ENCODE measurements at places on chromosomes 6 and 20.

DNA sequence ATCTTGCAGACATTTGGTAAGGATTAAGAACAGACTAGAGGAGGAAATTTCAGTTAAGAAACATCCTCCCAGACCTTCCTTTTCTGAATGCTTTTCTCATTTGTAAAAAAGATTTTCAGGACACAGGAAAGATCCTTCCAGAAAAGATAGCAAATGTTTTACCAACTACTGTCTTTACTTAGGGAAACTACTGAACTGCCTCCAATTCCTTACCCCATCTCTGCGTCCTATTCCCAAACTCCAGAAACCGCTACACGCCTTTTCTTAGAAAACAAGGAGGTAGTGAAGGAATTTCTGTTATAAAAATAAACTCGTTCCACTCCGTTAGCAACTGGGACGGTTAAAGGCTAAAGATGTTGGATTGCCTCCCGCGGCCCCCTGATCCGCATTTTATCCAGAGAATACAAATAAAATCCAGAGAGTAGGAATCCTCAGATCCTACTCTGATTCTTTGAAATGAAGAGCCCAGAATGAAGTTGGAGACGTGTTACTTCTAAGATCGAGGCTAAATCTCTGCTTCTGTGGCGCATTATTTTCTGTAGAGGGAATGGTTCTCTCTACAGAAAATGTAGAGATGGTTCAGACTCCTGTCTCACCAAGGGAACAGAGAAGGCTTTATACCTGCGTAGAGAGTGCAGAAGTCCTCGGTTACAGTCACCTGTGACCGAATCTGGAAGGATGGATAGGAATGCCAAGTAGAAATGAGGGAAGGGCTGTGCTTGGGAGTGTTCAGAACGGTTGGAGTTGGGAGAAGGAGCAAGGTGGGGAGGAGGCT, 133.0 kb downstream of the GPX5 start:
- DNase-seq: no peak

- DNase-seq: peak; percentile 2
Measured at GRCh38 chr20:14622796-14623195, 285.4 kb upstream of the FLRT3 start.

GRCh38 chr20:45892828-45893500, 1.8 kb downstream of the CTSA start:
- no peak for DNase-seq

DNA sequence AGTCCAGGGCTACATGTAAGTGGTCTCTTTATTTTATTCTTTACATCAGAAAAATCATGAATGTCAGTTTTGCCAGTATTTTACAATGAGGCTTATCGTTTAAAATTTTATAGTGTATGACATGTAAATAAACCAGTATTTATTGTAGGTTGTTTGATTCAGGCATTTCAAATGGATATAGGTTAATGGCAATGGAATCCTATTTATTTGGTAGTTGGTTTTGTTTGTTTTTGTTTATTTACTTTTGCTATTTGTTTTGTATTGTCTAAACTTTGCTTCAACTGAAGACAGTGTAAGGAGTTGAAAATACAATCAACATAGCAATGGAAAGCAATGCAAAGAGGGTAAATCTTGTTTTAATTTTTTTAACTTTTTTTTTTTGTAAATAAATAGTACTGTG, 119.0 kb upstream of the SAMD5 start:
- DNase-seq: no peak

DNA sequence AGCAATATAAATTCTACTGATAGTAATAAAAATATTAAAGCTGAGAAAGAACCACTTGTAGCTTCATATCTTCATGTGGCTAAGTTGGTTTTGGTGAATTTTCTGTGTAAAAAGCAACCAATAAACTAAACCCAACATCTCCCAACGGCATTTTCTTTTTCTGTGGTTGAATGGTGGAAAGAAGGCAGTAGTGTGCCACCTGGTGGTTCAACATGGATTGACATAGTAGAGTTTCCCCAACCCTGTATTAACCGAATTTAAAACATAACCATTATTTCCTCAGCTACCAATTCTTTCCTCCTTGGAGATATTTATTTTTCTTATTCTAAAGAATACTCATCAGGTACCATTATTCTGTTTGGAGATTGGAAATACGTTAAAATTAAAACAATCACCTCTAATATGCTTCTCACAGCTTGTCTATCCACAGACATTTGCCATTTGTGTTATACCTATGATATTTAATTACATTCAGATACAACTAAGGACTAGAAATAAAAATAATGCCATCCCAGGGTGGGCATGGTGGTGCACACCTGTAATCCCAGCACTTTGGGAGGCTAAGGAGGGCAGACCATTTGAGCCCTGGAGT, 117.1 kb upstream of the EEF1E1 start:
- DNase-seq: peak; percentile 19

GRCh38 chr6:52515219-52515960, 61.5 kb downstream of the TRAM2 start:
- DNase-seq: no peak

DNA sequence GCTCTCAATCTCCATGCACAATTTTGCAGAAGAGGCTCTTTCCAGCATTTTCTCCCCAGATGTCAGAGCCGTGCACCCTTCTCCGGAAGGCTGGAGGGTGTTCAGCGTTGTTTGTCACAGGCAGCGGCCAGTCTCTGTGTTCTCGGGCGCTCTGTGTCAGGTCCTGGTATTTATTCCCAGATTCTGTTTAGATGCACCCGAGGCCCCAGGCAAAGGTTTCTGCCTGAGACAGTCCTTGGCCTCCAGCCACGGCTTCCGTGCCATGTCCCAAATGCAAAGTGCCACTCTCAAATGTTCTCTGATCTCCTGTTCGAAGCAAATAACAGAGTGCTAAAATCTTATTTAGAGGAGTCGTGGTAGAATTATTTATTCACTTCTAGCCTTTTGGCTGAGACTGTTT, 140.3 kb upstream of the AGPAT4 start:
- DNase-seq: no peak

GRCh38 chr20:38418509-38419204, 16.5 kb downstream of the SNHG17 start:
- no peak for DNase-seq

- no peak for DNase-seq
Measured at GRCh38 chr6:72524011-72524645, 97.7 kb upstream of the KCNQ5 start.

GRCh38 chr6:18893540-18894269, 506.6 kb downstream of the RNF144B start:
- DNase-seq: no peak

GRCh38 chr6:10391299-10391630, 23.6 kb downstream of the TFAP2A start:
- DNase-seq: no peak

DNA sequence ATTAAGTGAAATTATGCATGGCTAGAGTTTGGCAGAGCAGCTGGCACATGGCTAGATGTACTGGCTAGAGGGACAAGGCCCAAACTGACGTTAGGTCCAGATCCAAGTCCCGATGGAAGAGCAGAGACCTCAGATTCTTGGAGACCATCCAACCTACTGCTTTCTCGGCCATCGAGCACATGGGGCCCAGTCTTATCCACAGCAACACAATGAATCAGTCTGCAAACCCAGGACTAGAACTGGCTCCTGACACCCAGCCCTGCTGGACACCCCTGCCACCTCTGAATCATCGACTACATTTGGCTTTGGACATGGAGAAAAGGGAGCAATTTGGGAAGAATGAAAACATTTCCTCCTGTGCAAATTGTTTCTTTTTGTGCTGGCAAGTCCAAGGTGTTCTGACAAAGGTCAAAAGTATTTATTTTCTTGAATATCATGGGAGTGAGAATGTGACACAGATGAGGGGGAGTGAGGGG, 23.9 kb upstream of the YWHAB start:
- peak; percentile 84 for DNase-seq

DNA sequence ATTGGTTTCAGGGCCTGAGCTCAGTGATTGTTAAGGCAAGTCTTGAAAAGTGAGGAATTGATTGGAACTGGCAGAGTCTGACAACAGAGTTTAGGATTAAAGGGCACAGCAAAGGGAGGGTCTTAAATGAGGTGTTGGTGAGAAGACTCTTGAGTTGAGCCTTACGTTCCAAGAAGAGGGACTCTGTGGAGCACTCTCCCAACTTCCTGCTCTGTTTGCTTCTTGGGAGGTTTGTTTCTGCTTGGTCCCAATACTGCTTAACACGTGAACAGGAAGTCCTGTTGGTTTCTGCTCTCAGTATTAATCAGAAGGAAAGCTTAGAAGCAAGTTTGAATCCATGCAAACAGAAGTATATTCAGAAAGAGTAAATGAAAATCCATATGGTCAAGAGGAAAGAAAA, 15.6 kb upstream of the SYNDIG1 start:
- no peak for DNase-seq

GRCh38 chr6:134636186-134636799, 313.6 kb downstream of the ALDH8A1 start:
- no peak for DNase-seq

GRCh38 chr20:45044601-45045000, 56.3 kb downstream of the KCNS1 start:
- no peak for DNase-seq

GRCh38 chr6:134357022-134357487, 39.1 kb upstream of the SGK1 start:
- DNase-seq: no peak
